ENCODE measurements at places on chromosomes 12 and 14.

- DNase-seq = no peak
These were observed 116.2 kb upstream of the MAP1LC3B2 start for GRCh38 chr12:116442946-116443345.

GRCh38 chr12:121224591-121224990 is 14.7 kb downstream of the P2RX4 start:
- no peak for DNase-seq

DNA sequence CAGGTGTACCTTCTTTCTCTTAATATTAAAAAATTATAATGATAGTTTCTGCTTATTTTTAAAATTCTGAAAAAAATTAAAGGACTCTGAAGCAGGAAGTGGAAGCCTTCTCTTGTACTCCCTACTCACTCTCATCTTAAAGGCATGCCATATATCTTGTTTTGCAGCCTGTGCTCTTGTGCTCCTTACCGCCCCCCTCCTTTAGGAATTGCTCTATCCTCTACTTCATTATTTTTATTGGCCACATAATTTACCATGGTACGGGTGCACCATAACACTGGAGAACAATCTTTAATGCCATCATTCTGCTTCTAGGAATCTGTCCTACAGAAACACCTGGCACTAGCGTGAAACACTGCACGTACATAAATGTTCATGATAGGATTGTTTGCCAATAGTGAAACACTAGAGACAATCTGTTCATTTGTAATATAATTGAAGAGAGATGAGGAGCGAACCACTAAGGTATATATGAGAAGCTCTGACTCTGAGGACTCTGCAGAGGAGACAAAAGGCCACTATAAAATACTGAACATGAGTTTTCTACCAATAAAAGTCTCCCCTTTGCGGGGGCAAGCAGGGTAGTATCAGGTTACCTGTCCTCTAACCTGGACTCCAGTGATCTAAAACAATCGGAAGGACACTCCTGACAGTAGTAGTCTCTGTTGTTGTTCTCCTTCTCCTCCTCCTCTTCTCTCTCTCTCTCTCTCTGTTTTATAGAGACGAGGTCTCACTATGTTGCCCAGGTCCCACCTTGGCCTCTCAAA is 6.3 kb upstream of the NYNRIN start:
- no peak for DNase-seq

DNA sequence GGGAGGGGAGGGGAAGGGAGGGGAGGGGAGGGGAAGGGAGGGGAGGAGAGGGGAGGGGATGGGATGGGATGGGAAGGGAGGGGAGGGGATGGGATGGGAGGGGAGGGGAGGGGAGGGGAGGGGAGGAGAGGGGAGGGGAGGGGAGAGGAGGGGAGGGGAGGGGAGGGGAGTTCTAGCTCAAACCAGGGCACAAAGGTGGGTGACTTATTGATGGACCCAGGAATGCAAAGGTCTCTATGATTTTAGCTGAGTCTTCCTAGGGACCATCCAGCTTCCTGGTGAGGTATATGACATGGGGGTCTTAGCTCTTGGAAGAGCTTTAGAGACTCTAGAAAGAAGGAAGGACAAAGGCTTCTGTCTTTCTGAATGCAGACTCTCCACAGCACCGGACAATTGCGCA is 42.3 kb downstream of the ANO2 start:
- DNase-seq = no peak

- no peak for DNase-seq
These were observed 14.6 kb upstream of the GALNT6 start for GRCh38 chr12:51405801-51406207.

DNA sequence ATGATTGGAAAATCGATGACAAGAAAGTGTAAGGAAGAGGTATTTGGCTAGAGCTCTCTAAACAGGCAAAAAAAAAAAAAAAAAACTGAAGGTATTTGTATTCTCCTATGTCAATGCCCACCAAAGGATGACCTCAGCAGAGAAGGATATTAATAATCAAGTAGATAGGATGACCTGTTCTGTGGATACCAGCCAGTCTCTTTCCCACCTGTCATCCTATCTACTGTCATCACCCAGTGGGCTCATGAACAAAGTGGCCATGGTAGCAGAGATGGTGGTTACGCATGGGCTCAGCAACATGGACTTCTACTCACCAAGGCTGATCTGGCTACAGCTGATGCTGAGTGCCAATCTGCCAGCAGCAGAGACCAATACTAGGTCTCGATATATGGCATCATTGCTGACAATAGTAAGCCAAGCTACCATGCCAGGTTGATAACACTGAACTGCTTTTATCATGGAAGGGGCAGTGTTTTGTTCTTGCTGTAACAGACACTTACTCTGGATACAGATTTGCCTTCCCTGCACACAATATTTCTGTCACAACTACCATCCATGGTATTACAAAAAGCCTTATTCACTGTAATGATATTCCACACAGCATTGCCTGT is 43.5 kb downstream of the RPS6KA5 start:
- DNase-seq = no peak

GRCh38 chr14:101980700-101981099 is 16.3 kb downstream of the DYNC1H1 start:
- no peak for DNase-seq

DNA sequence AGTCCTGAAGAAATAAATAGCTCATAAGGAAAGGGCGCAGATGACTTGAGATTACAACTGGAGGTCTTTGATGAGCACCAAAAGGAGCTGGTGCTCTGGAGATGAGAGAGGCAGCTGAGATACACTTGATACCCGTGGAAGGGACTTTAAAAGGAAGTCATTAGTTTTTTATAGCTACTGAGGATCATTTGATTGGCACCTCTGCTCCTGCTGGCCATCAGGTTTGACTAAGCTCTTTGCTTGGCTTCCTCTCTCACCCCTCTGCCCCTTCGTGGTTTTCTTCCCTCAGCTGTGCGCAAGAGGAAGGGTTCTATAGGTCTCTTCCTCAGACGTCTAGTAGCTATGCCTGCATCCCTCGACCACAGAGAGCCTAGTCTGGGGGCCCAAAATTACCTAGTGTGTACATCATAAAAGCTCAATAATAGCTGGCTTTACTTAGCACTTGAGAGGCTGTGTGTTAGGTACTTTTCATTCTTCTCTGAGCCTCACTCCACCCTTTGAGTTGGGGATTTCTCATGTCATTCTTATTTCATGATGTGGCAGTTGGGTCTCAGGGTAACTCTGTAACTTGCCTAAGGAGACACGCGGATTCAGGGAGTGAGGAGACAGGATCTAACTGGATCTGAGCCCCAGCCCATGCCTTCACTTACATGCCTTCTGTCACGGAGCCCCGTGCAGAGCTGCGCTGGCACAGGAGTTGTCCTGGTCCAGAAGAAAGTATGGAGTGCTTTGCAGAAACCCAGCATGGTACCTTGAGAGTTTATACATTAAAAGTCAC is 68.4 kb upstream of the ASPG start:
- no peak for DNase-seq

GRCh38 chr14:106207316-106207715 is 680.9 kb downstream of the TMEM121 start:
- no peak for DNase-seq

- DNase-seq = no peak
These were observed 7.8 kb downstream of the RPL36AL start for GRCh38 chr14:49612671-49613070.

DNA sequence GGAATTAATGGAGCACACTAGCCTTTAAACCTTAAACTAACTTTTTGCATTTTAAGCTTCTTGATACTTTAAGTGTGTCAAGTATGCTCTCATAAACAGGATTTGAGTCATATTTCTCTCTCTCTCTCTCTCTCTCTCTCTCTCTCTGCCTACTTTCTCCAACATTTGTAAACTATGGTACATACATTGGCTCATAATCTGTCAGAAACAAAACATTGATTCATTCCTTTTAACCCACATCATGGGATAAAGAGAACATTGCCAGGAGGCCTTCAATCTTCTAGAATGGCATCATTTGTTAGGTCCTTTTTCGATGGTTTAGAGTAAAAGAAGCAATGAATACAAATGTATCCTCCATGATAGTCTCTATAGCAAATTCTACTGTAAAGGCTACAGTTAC is 81.6 kb upstream of the RERGL start:
- DNase-seq = no peak

DNA sequence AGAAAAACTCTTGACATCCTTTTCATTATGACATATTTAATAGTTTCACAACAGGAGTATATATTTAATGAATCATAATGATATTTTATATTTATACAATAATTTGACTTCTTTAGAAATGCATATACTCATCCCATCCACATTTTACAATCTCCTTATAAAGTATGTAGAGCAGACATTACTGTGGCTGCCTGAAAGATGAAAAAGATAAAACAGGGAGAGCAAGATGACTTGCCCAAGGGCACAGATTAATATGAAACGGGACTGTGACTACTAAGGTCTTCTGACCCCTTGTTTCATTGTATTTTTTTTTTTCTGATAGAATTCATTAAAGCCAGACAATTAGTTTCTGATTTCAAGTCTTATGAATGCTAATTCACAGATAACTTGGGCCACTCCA is 293.6 kb downstream of the SOX5 start:
- DNase-seq = no peak

- DNase-seq = no peak
These were observed 393.0 kb downstream of the FSCB start for GRCh38 chr14:44113769-44114730.

GRCh38 chr12:65330331-65330730 is 51.8 kb downstream of the MSRB3 start:
- no peak for DNase-seq

DNA sequence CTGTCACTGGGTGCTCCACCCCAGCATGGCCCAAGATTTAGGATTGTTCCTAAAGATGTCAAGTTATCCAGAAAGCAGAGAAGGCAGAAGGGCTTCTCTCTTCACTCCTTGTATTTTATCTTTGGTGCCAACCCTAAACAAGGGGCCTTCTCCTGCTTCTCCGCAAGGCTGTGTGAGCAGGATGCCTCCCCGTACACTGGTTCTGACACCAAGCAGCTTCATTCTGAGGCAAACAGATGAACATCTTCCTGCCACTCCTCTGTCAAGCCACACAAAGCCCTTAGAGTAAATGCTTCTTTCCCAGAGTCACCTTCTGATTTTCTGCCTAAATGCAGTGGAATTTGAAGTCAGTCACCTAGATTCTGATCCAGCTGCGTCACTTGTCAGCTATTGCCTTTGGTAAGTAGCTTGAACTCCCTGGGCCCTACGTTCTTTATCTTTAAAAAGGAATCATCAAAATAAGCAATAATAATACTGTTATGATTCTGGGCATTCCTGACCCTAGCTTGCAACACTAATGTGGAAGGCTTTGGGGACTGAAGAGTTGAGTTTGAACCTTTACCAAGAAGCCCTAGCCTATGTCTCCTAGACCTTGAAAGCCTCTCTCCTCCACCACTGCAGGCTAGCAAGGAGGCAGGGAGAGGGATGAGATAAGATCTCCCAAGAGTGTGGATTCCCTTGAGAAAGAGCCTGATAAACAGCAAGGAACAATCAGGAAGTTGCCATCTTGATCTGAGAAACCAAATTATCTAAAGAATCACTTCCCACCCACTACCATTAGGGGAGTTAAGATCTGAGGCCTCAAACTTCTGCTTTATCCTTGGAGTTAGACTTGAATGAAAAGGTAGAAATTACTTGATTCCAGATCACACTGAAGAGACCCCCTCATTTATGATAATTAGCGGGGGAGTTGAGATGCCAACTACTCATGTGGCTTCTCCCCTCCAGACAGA is 5.7 kb downstream of the KRT73 start:
- DNase-seq = no peak

DNA sequence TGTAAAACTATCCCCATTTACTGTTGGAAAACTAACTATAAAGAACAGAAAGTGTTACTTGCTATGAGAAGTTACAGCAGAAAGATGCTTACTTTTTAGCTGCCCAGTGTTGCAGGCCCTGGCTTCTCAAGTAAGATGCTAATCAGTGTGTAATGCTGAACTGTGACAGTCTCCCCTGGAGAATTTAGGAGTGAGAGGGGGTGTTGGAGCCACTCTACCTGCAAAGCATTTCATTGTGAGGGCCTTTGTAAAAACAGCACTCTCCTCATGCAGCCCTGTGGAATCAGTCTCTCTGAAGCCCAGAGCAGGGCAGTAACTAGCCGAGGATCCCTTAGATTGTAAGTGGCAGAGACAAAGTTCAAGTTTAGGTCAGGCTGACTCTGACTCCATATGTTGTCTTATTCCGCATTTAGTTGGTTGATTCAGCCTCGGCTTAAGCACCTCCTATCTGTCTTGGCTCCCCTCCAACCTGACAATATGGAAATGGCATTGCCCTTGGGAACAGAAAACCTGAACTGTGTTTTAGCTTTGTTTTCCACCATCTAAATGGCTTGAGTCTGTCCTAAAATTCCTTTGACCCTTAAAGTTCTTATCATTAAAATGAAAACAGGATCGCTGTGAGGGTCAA is 141.3 kb downstream of the PRKCH start:
- no peak for DNase-seq

DNA sequence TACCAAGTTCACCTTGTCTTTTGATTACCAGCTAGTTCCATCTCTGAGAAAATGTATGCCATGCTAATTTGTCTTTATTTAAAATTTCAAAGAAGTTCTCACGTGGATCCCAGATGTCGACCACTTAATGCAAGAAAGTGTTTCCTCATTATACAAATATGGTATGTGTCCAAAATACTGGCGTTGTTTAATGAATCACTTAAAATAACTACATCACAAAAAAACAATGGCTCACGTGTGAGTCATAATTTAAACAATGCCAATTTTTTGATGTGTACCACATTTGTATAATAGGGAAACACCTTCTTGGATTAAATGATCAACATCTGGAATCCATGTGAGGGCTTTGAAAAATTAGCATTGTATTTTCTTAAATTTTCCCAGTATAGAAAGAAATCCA is 40.8 kb downstream of the DBX2 start:
- DNase-seq = no peak

GRCh38 chr14:55662752-55663151 is 82.7 kb downstream of the KTN1 start:
- no peak for DNase-seq

GRCh38 chr12:52146822-52147366 is 44.9 kb downstream of the KRT80 start:
- no peak for DNase-seq

DNA sequence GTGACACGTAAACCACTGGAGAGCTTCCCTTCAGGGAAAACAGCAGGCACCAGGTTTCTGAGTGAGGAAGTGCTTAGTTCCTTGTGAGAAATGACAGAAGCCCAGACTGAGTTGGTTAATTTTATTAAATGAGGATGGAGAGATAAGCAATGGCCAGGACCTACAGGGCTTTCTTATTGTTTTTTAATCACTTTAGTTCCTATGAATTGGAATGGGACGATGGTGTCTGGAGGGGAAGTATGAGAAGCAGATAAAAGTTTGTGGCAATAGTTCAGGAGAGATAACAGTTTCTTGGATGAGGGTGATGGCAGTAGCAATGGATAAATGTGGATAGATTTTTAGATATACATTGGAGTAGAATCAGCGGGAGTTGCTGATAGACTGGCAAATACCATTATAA is 86.5 kb upstream of the PTPRR start:
- DNase-seq = no peak

GRCh38 chr12:57388425-57388824 is 42.4 kb downstream of the R3HDM2 start:
- DNase-seq = no peak
